ENCODE measurements at places on chromosomes 1 and 21.

DNA sequence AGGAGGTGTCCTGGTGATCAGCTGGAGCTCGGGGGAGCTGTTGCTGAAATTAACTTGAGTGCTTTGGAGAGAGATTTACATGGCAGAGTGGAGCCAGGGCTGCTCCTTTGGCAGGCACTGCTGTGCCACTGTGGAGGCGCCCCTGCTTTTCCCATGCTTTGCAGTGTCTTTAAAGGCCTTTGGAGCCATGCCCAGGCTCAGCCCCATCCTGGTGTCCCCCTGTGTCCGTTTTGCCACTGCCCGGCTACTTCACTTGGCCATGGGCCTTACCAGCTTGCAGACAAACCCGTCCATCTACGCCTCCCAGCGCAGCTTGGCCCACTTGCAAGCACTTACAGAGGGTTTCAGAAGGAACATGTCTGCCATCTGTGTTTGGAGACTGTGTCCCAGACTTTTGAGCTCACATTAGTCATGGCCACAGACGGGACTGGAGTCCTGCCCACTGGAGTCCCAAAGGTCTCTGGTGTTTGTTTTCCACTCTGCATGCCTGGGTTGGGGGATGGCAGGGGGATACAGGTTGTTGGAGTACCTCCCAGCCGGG is 18.2 kb upstream of the LAMTOR5 start:
- DNase-seq: no peak

GRCh38 chr1:93715529-93716126 is 34.0 kb upstream of the BCAR3 start:
- no peak for DNase-seq

DNA sequence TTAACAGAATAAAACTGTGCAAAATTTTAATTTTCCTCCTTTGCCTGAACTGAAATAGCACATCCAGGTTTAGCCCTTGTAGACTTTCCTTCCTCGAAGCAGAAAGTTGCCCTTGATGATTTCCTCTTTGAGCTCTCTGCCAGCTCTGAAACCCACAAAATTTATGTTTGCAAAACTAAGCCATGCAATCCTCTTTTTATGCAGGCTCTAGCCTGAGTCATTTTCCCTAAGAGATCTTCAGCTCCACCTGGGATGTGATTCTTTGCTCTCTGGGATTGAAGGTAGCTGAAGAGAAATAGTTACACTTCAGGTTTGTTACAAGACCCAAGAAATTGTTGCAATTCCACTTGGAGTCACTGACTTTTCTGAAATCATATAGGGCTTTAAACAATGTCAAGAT is 1.4 kb upstream of the F3 start:
- DNase-seq: no peak

- DNase-seq: no peak
Measured at GRCh38 chr1:111754984-111755330, 744 bp upstream of the DDX20 start.

DNA sequence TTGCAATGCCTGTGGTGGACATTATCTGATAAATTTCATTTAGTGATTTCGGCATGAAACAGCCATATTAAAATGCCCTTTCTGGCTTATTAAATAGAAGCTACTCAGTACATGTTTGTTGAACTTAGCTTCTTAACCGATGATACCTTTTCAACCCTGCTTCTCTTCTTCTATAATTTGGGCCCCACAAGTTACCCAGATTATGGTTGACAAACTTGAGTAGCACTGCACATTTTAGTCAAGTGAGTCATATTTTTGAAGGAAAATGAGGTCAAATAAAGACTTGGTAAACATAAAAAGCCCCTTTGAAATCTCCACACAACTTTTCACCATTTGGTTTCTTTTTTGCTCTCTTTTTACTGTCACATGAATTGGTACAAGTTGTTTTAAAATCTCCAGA is 33.8 kb downstream of the GIPC2 start:
- DNase-seq: no peak

- no peak for DNase-seq
Measured at GRCh38 chr1:101044259-101044658, 18.7 kb upstream of the DPH5 start.

DNA sequence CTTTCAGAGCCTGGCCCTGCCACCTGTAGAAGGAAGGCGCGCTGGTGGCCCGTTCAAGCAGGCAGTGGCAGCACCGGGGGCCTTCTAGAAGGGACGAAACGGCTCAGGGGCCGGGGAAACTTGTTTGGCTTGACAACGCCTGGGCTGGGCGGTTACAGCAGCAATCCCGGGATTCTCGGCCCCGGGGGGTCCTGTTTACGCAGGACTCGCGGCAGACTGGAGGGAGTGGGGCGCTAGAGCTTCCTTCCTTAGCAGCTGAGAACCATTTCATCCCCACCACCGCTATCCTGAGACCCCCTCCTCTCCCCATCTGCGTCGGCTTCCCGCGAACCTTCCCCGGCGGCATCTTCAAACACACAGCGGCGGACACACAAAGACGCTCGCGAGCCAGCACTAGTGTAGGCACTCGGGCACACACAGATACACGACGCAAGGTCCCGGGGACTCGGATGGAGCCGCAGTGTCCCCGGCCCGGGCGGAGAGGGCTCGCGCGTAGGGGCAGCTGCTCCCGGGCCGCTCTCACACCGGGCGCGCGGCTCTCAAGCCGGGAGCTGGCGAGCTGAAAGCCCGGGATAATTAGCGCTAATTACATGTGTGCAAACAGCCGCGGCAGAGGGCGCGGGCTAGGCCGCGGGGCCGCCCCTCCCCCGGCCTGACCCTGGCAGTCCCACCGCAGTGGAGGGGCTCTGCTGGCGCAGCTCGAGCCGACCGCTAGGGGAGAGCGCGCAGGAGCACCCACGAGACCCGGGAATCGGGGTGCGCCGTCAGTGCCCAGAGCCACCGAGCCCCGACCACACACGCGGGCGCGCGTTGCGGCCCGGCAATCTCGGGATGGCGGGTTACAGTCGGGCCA is 271.4 kb downstream of the FOXD2 start:
- DNase-seq: peak; percentile 17

DNA sequence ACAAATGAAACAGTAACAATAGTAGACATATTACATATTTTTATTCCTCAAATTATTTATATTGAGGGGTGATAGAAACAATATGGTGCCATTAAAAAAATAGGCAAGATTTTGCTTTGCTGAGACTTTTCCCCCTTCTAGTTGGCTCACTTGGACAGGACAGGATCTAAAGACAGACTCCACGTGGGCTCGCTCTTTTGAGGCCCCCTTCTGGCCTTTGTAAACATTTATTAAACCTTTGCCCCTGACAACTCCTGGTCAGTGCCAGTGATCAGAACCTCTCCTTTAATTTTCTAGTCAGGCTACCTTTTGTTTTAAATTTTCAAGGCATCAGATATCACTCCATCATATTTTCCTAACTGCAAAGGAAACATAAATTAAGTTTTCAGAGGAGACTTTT is 49.7 kb upstream of the IFI44L start:
- no peak for DNase-seq

DNA sequence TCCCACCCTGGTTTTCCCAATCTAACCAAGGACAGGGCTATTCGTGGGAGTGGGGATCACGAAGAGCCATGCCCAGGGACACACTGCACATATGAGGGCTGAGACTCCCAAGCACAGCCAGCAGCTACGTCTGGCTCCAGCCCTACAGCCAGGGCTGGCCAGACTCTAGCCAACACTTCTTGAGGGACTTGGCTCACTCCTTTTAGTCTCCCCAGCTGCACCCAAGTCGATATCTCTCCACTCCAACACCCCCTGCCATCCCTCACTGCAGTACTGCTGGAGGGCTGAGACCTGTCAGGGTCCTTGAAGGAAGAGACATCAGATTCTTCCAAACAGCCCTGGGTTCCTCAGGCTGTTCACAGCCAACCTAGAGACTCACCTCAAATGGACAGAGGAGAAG is 62.6 kb downstream of the CD46 start:
- no peak for DNase-seq

GRCh38 chr1:164562947-164563520 is 4.0 kb downstream of the PBX1 start:
- peak; percentile 54 for DNase-seq

GRCh38 chr1:209667103-209667502 is 8.1 kb upstream of the G0S2 start:
- no peak for DNase-seq

GRCh38 chr1:150869683-150870082 is 6.7 kb downstream of the ARNT start:
- DNase-seq: no peak

GRCh38 chr21:41188486-41189149 is 20.7 kb downstream of the BACE2 start:
- no peak for DNase-seq

DNA sequence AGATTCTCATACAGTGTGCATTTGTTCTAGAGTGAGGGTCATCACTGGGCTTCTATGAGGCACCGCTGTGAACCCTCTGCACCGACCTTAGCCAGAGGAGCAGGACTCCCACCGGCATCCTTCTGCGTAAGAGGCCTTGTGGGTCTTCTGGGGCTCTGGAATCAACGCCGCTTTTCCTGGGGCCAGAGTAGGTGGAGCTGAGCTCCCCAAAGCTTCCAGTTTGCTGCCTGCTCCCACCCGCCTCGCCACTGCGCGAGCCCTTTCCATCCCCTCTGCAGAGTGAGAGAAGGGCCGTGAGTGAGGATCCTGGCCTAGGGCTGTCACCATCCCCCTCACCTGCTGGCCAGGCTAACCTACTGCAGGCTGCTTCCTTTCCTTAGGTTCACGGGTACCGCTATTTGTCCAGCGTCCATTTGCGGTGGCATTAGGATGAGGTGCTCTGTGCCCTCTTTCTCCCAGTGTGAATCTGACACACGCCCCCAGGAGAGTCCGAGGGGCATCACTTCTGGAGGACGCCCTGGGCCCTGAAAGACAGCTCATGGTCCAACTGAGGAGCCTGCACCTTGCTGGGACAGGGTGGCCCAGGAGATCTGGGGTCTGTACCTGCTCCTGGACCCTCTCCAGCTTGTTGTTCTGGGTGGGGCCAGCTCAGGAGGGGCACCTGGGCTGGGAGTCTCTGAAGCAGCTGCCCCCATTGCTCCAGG is 36.2 kb downstream of the UMODL1 start:
- DNase-seq: no peak

DNA sequence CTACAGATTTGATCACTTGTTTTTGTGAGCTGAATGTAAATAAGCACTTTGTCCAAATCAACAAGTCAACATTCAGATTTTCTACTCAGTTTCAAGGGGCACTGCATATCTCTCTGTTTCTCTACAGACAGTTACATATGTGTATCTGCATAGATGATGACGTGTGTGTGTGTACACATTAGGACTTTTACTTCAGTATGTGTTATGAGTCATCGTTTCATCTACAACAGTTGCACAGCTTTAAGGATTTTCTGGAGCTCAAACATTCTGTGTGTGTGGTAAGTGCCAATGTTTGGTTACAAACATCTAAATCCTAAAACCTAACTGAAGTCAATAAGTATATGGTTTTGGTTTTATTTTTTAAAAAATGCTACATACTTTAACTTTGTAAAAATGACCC is 494.5 kb upstream of the PBX1 start:
- DNase-seq: peak; percentile 0

DNA sequence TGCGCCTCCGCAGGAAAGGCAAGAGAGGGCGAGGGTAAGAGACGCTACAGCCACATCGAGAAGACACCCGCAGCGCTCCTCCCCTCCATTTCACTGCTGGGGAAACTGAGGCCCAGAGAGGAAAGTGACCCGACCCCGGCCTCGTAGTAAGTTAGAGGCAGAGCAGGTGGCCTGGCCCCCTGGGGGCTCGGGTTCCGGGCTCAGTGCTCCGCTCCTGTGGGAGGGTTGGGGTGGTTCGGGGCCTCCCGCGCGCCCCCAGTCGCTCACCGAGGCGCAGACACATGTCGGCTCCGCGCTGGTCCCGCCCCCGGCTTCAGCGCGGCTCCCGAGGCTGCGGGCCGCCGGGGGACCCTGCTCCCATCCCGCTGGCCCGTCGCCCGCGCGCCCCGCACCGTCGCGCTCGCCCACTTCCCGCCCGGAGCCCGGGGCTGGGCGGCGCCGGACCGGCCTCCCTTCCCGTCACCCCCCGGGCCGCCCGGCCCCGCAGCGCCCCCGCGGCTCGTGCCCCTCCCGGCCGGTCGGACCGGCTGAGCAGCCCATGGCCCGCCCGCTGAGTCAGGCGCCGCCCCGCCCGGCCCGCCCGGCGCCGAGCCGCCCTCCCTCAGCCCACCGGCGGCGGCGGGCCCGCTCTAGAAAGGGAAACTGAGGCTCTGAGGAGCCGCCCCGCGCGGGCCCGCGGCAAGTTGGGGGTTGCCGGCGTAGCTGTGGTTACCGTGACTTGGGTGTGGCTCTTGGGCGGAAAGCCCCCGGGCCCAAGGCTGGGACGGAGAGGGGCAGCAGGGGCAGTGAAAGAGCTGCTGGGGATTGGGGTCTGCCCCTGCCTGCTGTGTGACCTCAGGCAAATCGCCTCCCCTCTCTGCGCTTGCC is at the start of gene TMEM54:
Gene TMEM54 (minus strand): TSS at position 434 of the 867 bp plus-strand sequence. CDS start 151 bp downstream, at position 283.
- no peak for DNase-seq

DNA sequence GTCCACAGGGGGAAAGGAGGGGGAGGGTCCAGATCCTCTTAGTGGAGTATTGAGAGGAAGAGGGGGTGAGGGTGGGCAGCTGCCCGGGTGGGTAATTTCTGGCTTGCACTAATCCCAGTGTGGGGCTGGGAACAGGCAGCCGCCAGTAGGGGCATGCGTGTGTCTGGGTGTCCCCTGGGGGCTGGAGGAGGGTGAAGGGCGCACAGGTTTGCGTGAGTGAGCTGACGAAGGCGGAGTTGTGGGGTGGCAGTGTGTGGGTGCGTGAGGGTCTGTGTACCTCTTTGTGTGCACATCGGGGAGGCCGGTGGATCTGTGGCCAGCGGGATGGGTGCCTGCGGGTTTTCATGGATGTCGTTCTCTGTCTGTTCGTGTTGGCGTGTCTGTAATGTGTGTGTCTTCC is 97.3 kb downstream of the PAX7 start:
- no peak for DNase-seq

DNA sequence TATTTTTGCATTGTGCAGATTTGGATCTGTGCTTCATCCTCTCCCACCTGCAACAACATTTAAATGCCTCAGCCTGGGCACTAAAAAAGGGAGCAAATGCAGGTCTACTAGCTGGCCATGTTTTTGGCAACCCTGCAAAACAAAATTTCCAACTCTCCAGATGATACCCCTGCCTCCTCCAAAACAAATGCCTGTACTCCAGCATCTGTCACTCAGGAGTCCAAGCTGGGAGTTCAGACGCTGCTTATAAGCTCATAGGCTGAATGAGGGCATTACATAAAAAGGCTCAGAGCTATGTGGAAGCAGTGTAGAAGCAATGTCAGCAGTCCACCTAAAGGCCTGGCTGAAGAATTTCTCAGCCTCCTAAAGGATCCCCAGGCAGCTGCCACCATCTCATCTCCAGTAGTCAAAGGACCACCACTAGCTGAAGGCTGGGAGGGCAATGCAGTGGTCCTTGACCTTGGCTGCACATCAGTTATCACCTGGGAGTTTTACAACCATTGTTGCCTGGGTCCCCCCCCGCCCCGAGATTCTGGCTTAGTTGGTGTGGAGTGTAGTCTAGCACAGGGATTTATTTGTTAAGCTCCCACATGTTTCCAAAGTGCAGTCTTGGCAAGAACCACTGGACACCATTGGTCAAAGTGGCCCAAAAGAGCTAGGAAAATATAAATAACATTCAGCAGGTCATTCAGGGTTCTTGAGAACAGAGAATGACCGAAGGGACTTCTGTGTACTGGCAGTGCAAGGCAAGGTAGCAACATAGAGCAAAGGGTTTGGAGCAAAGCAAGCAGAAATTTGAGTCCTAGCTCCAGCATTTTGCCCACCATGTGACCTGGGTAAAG is 57.2 kb downstream of the ITPKB start:
- DNase-seq: no peak

GRCh38 chr1:240004086-240004749 is 87.5 kb upstream of the FMN2 start:
- DNase-seq: no peak

GRCh38 chr1:223144431-223144830 is 1.4 kb upstream of the TLR5 start:
- DNase-seq: no peak

- no peak for DNase-seq
Measured at GRCh38 chr1:112308716-112309115, 87.3 kb upstream of the CTTNBP2NL start.

All from foreskin keratinocyte (primary cell).